ENCODE measurements at places on chromosomes 13 and 19.
A peak's percentile ranks its signal among the peaks of the same experiment; 100 is the strongest.

GRCh38 chr13:83716121-83716520 is 166.2 kb downstream of the SLITRK1 start:
- no peaks in the 10 kb centered on the region for H3K36me3 ChIP-seq
- DNase-seq = no peak
- H3K4me3 ChIP-seq = no peak overlapping the region

GRCh38 chr13:50917572-50917971 is 8.0 kb downstream of the RNASEH2B start:
- peak overlapping the region; percentile 68 for H3K4me3 ChIP-seq
- DNase-seq = no peak
- H3K4me1 ChIP-seq = peaks cover 64% of the 10 kb centered on the region
- H3K27me3 ChIP-seq = no peaks in the 10 kb centered on the region

DNA sequence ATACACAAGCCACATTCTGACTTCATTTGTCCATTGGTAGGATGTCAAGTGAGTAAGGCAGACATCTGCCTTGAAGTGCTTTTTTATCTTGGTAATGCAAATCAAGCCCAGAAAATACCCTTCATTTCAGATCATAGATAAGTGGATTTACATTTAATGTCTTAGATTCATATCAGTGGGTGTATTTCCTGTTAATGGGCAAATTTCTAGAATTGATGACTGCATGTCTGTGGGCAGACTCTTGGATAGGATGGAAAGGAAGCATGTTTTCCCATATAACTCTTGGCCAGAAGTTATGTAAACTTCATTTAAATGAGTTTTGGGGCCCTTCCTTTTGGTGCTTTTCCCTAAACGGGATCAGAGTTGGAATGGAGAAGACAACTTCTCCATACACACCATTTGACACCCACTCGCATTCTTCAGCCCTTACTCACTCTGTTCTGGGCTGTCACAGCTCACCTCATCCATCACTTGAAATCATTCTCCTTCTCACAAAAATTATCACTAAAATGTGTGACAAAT is 154.6 kb downstream of the FLT1 start:
- H3K4me1 ChIP-seq = no peaks in the 10 kb centered on the region
- no peaks in the 10 kb centered on the region for H3K36me3 ChIP-seq
- peaks cover 33% of the 10 kb centered on the region for H3K27me3 ChIP-seq
- no peak for DNase-seq
- H3K4me3 ChIP-seq = no peak overlapping the region

DNA sequence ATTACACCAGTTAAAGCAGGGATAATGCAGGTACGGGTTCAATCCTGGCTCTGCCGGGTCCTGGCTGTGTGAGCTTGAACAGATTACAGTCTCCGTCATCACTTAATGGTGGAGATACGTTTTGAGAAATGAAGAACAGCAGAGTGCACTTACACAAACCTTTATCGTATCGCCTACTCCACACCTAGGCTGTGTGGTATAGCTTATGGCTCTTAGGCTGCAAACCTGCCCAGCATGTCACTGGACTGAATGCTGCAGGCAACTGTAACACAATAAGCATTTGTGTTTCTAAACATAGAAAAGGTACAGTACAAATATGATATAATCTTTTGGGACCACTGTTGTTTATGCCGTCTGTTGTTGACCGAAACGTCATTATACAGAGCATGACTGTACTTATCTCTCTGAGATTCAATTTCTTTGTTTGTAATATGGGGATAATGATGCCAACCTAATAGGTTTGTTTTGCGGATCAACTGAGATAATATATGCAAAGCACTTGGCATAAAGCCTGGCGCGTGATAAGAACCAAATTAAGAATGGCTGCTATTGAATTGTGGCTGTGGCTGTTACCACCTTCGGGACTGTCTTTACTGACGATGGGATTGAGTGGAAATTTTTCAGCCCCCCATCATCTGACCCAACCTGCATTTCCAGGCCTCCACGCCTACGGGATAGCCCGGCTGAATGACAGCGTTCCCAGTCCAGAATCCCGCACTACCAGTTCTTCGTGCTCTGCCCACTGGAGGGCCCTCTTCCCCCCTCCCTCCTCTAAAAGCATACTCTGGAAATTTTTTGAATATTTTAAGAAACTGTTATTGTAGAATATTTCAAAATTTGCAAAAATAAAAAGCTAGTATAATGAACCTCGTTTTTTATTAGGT is 11.2 kb downstream of the KRTDAP start:
- no peaks in the 10 kb centered on the region for H3K4me1 ChIP-seq
- H3K4me3 ChIP-seq = no peak overlapping the region
- no peak overlapping the region for H3K27ac ChIP-seq
- no peak for DNase-seq
- H3K27me3 ChIP-seq = peaks cover 15% of the 10 kb centered on the region

DNA sequence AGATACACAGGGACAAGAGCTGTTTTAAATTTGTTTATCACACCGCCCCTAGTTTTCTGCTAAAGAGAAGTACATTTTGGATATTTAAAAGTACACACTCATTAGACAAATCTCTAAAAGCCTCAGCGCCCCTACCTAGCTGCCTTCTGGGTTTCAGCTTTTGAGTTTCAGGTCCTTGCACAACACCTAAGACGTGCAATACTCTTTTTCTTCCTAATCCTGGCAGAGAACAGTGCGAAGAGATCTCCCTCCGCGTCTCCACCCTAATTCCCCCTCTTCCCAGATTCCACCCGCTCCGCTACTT is 421 bp upstream of the KLF5 start:
- H3K4me1 ChIP-seq = peaks cover 13% of the 10 kb centered on the region
- H3K36me3 ChIP-seq = peaks cover 7% of the 10 kb centered on the region
- DNase-seq = no peak
- peaks cover 35% of the 10 kb centered on the region for H3K27me3 ChIP-seq

DNA sequence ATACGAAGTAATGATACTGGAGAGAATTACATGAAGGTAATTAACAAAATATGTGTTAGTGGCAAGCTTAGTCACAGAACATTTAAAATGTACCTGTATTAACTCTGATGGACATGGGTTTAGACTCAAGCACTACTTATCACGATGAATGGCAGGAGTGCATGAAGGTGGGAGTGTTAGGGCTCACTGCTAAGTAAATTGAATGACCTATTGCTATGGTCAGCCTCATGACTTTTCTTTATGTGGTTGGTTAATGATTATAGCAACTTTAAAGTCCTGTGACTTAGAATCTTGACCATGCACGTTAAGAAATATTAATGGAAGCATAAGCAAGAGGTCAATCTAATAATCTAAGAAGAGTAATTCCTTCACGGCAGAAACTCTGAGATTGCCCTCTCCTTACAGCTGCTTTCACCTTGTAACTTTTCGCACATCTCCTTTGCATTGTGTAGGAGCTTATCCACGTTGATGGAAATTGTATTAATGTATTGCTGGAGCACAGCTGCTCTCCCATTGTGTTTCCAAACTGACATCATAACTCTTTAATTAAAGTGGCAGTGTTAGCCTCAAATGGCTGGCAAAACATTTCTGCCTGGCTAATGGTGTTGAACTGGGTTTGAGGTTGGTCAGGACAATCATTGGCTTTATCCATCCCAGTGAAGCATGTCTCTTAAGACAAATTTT is 114.5 kb downstream of the RXFP2 start:
- no peaks in the 10 kb centered on the region for H3K36me3 ChIP-seq
- peaks cover 10% of the 10 kb centered on the region for H3K27me3 ChIP-seq
- no peak for DNase-seq
- no peak overlapping the region for H3K27ac ChIP-seq

GRCh38 chr13:32837307-32837972 is 178.8 kb upstream of the KL start:
- H3K27me3 ChIP-seq = peaks cover 16% of the 10 kb centered on the region
- H3K4me3 ChIP-seq = no peak overlapping the region
- H3K27ac ChIP-seq = no peak overlapping the region
- no peak for DNase-seq
- H3K36me3 ChIP-seq = no peaks in the 10 kb centered on the region

GRCh38 chr13:89455741-89456140 is 1784.6 kb downstream of the SLITRK5 start:
- H3K4me1 ChIP-seq = no peaks in the 10 kb centered on the region
- DNase-seq = no peak
- peaks cover 3% of the 10 kb centered on the region for H3K36me3 ChIP-seq
- no peak overlapping the region for H3K27ac ChIP-seq
- H3K27me3 ChIP-seq = no peaks in the 10 kb centered on the region

- H3K36me3 ChIP-seq = no peaks in the 10 kb centered on the region
- no peak for DNase-seq
- no peak overlapping the region for H3K4me3 ChIP-seq
- peak overlapping the region; percentile 51 for H3K27ac ChIP-seq
- peaks cover 16% of the 10 kb centered on the region for H3K4me1 ChIP-seq
These were observed 196.9 kb upstream of the UBL3 start for GRCh38 chr13:30047154-30047874.

- no peak overlapping the region for H3K27ac ChIP-seq
- no peaks in the 10 kb centered on the region for H3K4me1 ChIP-seq
- H3K27me3 ChIP-seq = no peaks in the 10 kb centered on the region
- no peaks in the 10 kb centered on the region for H3K36me3 ChIP-seq
- DNase-seq = no peak
- no peak overlapping the region for H3K4me3 ChIP-seq
These were observed 115.4 kb downstream of the UGGT2 start for GRCh38 chr13:95937714-95938320.

DNA sequence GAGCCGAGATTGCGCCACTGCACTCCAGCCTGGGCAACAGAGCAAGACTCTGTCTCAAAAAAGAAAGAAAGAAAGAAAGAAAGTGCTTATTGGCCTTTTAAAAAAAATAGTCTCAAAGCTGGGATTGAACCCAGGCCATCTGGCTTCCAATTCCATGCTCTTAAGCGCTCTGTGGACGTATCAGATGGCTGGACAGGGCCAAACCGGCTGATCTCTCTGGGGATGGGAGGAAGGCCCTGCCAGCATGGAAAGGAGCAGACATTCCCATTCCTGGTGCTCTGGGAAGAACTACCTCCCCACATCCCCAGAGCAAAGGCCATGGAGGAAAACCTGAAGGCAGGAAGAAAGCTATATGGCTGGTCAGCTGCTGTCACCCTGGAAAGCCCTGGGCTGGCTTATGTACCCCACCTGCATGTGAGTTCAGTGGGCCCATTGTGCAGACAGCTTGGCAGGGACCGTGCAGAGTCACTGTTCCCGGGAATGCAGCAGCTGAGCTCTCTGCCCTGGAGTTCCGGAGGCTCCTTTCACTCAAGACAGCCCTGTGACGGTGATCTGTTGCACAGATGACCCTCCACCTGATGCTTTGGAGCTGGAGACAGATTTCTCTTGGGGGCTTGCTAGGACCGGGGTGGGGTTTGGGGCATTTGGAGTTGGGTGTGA is 84.3 kb downstream of the SIPA1L3 start:
- peak overlapping the region; percentile 41 for H3K27ac ChIP-seq
- H3K27me3 ChIP-seq = no peaks in the 10 kb centered on the region
- no peak overlapping the region for H3K4me3 ChIP-seq

- peaks cover 37% of the 10 kb centered on the region for H3K4me1 ChIP-seq
- no peak for DNase-seq
- H3K27ac ChIP-seq = no peak overlapping the region
- no peak overlapping the region for H3K4me3 ChIP-seq
- peaks cover 58% of the 10 kb centered on the region for H3K36me3 ChIP-seq
These were observed 3.4 kb upstream of the PIK3R2 start for GRCh38 chr19:18149596-18149975.

DNA sequence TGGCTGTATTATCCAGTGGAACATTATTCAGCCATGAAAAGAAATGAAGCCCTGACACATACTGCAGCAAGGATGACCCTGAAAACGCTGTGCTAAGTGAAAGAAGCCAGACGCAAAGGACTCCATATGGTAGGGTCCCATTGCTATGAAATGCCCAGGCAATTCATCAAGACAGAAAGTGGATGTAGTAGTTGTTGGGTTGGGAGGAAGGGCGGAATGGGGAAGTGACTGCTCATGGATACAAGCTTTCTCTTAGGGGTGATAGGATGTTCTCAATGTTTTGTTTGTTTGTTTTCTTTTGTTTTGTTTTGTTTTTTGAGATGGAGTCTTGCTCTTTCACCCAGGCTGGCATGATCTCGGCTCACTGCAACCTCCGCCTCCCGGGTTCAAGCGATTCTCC is 11.1 kb upstream of the CEACAM16 start:
- no peak overlapping the region for H3K27ac ChIP-seq
- peaks cover 3% of the 10 kb centered on the region for H3K36me3 ChIP-seq
- H3K27me3 ChIP-seq = peaks cover 22% of the 10 kb centered on the region
- no peak for DNase-seq
- no peak overlapping the region for H3K4me3 ChIP-seq
- H3K4me1 ChIP-seq = peaks cover 11% of the 10 kb centered on the region

GRCh38 chr13:112058519-112058873 is 8.5 kb upstream of the SOX1 start:
- no peaks in the 10 kb centered on the region for H3K36me3 ChIP-seq
- no peak for DNase-seq
- H3K4me3 ChIP-seq = no peak overlapping the region

GRCh38 chr19:53876651-53877224 is 5.3 kb upstream of the PRKCG start:
- DNase-seq = no peak
- no peak overlapping the region for H3K4me3 ChIP-seq
- peak overlapping the region; percentile 93 for H3K27ac ChIP-seq
- peaks cover 38% of the 10 kb centered on the region for H3K4me1 ChIP-seq
- H3K36me3 ChIP-seq = peaks cover 74% of the 10 kb centered on the region
- H3K27me3 ChIP-seq = no peaks in the 10 kb centered on the region

DNA sequence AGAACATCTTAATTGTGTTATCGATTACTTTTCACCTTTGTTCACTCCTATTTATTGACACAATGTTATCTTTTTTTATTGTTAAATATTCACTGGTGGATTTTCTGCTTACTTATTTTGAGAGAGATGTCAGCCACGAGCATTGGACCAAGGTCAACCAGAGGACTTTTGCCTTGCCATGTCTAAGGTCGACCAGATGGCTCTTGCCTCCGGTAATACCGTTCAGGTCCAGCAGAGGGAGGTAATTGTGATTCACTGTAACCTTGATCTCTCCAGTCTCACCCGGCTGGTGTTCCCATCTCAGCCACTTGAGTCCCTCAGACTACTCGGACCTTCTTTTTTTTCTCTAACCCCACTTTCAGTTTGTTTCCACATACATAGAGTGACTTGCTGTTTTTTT is 1438.1 kb downstream of the UQCRFS1 start:
- H3K4me1 ChIP-seq = no peaks in the 10 kb centered on the region
- H3K36me3 ChIP-seq = no peaks in the 10 kb centered on the region

DNA sequence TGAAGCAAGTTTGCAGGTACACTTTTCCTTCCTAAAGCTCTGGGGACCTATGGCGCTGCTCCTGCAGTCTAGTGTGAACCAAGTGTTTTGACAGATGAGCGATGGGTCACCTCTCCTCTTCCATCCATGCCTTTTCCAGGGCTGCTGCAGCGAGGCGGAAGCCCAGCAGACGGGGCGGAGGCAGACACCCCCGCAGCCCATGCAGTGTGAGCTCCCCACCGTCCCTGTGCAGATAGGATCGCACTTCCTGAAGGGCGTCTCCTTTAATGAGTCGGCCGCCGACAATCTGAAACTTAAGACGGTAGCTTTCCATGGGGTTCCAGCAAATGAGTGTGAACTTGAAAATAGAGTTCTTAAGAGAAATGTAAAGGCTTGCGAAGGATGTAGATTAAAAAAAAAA is 37.1 kb upstream of the GPI start:
- peaks cover 69% of the 10 kb centered on the region for H3K36me3 ChIP-seq
- DNase-seq = no peak
- H3K27ac ChIP-seq = no peak overlapping the region
- H3K27me3 ChIP-seq = no peaks in the 10 kb centered on the region
- no peak overlapping the region for H3K4me3 ChIP-seq

GRCh38 chr19:47350630-47351029 is 1.5 kb downstream of the DHX34 start:
- H3K4me3 ChIP-seq = peak overlapping the region; percentile 1
- H3K36me3 ChIP-seq = peaks cover 30% of the 10 kb centered on the region
- no peak for DNase-seq
- H3K27ac ChIP-seq = peak overlapping the region; percentile 6

- H3K27me3 ChIP-seq = no peaks in the 10 kb centered on the region
- H3K27ac ChIP-seq = no peak overlapping the region
- no peak overlapping the region for H3K4me3 ChIP-seq
- H3K36me3 ChIP-seq = no peaks in the 10 kb centered on the region
- H3K4me1 ChIP-seq = no peaks in the 10 kb centered on the region
These were observed 344.4 kb upstream of the PCDH9 start for GRCh38 chr13:67574320-67575233.
